ENCODE measurements at places on chromosomes 13 and 19.

GRCh38 chr13:67200605-67201004 lies 29.5 kb downstream of the PCDH9 start:
- no peak for DNase-seq

- DNase-seq = no peak
Observed at GRCh38 chr19:8221161-8221560, 12.0 kb downstream of the CERS4 start.

- no peak for DNase-seq
Observed at GRCh38 chr13:112453874-112454647, 77.9 kb downstream of the SPACA7 start.

- DNase-seq = no peak
Observed at GRCh38 chr19:814152-815078, 7.3 kb downstream of the PLPPR3 start.

GRCh38 chr13:95570016-95570415 lies 17.5 kb downstream of the CLDN10 start:
- no peak for DNase-seq

- no peak for DNase-seq
Observed at GRCh38 chr19:39304701-39305571, 8.7 kb downstream of the IFNL1 start.

DNA sequence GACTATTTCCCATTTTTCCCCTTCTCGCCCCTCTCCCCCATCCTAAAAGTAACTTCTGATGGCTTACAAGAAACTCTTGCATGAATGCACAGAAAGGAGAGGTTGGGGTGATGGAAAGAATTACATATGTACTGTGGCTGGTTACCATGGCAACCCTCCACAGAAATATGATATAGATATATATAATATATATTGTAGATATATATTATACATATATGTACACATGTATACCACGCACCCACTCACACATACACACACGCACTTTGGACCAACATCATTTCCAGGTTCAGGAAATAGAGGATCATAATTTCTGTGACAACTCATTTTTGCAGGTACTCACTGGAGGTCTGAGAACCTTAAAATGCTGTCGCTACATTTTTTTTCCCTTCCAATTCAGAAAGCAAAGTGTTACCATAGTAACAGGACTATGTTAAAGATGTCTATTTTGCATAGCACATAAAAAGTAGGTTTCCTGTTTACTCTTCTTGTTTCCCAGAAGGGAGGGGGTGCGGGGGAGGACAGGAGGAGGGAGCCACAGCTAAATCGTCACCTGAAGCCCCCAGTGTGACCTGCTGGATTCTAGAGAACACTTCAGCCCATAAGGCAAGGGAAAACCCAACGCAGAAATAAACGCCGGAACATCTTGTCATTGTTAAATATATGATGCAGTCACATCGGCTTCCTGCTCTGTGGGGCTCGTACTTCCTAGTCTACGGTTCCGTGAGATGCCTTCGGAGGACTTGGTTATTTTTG lies 44.7 kb downstream of the EFNB2 start:
- no peak for DNase-seq

- DNase-seq = no peak
Observed at GRCh38 chr13:68998056-68998455, 1109.6 kb upstream of the ATXN8OS start.

- DNase-seq = no peak
Observed at GRCh38 chr19:53545271-53546065, 7.5 kb downstream of the ZNF331 start.

DNA sequence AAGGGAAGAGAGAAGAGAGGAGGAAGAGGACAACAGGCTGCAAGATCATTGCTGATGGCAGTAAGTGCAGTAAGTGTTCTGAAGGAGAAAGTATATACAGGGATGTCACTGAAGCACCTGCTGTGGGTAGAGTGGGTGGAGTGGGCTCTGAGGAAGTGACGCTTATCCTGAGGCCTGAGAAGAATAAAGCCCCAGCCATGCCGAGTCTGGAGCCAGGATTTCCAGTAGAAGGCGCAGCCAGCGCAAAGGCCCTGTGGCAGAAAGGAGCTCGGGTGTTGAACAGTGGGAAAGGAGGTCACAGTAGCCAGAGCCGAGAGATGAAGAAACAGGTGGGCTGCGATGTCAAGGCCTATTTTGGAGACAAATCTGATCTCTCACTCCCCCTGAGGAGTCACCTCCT lies 31.8 kb upstream of the ADGRE5 start:
- DNase-seq = no peak

GRCh38 chr13:44317752-44318151 lies 55.9 kb upstream of the SERP2 start:
- DNase-seq = no peak

DNA sequence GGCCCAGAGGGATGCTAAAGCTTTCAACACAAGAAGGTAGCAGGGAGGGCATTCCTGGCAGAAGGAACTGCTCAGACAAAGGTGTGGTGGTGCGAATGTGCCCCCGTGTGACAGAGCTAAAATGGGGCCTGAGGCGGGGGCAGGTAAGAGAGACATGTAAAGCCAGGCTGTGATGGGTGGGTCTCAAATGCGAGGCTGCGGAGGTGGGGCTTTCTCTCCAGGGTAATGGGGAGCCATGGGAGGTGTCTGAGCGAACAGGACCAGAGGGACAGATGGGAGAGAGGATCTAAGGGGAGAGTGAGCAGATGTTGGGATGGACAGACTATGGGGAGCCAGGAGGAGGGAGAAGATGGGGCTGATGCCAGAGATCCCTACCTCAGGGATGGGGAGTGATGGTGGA lies 44.7 kb upstream of the NFIC start:
- no peak for DNase-seq

DNA sequence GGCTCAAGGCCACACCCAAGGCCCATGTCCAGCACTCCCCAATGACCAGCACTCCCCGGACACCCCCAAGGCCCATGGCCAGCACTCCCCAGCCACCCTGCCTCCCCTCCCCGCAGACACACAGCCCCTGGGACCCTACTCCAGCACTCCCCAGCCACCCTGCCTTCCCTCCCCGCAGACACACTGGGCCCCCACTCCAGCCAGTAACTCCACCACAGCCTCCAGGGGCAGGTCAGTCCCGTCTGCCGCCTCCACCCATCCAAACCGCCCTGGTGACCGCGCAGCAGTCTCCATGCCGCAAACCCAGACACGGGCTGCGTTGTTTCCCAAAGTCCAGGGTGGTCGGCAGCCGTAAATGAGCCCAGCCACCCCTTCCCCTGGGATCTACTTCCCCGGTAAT lies 70.7 kb downstream of the SPACA7 start:
- DNase-seq = no peak

DNA sequence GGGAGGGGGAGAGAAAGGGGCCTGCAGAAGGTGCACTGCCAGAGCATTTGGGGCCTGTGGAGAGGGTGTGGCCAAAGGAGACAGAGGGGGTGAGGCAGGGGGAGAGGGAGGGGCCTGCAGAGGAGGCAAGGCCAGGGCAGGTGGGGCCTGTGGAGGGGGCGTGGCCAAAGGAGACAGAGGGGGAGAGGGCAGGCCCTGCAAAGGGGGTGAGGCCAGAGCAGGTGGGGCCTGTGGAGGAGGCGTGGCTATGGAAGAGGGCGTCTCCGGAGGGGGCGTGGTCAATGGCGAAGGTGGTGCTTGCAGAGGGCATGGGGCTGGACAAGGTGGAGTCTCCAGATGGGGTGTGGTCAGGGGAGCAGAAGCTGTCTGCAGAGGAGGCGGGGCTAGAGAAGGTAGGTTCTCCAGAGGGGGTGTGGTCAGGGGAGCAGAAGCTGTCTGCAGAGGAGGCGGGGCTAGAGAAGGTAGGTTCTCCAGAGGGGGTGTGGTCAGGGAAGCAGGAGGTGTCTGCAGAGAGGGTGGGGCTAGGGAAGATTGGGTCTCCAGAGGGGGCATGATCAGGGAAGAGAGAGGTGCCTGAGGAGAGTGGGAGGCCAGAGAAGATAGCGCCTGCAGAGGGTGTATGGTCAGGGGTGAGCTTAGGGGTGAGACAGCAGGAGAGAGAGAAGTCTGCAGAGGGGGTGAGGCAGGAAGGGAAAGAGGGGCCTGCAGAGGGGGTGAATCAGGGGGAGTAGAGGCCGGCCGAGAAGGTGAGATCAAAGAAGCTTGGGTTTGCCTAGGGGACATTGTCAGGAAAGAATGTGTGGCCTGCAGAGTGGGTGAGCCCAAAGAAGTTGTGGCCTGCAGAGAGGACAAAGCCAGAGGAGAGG lies 3.4 kb downstream of the PRR36 start:
- DNase-seq = peak; percentile 30

DNA sequence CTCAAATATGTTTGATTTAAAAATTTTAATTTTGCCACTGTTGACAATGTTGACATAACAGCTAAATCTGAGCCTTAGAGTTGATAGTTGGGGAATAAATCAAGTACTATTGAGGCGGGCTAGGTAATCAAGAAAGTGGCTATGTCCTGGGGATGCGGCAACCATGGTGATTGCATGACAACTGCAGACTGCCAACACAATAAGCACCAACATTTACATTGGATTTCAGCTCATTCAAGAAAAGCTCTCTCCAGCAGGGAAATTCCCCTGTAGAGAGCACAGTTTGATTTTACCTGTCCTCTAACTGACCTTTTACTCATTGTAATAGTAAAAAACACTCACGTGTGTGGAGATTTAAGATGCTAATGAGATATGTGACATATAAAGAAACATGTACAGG lies 63.1 kb downstream of the ZNF100 start:
- no peak for DNase-seq

- no peak for DNase-seq
Observed at GRCh38 chr13:33520468-33520839, 234.9 kb upstream of the STARD13 start.

DNA sequence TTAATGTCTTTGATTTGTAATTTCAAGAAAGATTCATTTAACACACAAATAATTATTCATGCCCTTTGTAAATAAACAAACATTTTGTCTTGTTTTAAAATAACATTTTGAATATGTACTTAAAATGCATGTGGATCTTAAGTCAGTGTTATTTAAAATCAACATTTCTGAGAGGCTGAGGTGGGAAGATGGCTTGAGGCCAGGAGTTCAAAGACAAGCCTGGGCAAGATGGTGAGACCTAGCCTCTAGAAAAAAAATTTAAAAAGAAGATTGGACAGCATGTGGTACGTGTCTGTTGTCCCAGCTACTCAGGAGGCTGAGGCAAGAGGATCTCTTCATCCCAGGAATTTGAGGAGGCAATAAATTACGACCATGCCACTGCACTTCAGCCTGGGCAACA lies 1268.2 kb downstream of the SLITRK1 start:
- no peak for DNase-seq

- DNase-seq = no peak
Observed at GRCh38 chr13:47826471-47826870, 174.6 kb downstream of the SUCLA2 start.

GRCh38 chr13:110445183-110445582 lies 116.3 kb downstream of the RAB20 start:
- DNase-seq = no peak

- no peak for DNase-seq
Observed at GRCh38 chr13:47639738-47640447, 361.2 kb downstream of the SUCLA2 start.

- no peak for DNase-seq
Observed at GRCh38 chr13:85236413-85236812, 562.8 kb downstream of the SLITRK6 start.

DNA sequence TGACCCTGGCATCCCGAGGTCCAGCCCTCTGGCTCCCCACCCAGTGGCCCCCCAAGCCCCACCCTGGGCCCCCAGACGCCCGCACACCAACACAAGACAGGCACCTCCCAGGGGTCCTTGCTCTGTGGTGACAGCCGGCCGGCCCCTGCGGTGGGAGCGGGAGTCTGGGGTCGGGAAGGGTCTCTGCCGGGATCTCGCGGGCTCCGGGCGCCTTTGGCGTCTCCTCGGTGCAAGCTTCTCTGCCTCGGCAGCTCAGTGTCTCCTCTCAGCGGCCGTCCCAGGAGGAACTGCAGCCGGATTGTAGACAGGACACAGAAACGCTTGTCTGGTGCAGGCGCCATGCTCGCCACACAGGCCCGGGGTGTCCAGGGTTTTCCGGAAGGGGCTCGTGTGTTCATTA lies 43.7 kb downstream of the TMEM255B start:
- DNase-seq = no peak

DNA sequence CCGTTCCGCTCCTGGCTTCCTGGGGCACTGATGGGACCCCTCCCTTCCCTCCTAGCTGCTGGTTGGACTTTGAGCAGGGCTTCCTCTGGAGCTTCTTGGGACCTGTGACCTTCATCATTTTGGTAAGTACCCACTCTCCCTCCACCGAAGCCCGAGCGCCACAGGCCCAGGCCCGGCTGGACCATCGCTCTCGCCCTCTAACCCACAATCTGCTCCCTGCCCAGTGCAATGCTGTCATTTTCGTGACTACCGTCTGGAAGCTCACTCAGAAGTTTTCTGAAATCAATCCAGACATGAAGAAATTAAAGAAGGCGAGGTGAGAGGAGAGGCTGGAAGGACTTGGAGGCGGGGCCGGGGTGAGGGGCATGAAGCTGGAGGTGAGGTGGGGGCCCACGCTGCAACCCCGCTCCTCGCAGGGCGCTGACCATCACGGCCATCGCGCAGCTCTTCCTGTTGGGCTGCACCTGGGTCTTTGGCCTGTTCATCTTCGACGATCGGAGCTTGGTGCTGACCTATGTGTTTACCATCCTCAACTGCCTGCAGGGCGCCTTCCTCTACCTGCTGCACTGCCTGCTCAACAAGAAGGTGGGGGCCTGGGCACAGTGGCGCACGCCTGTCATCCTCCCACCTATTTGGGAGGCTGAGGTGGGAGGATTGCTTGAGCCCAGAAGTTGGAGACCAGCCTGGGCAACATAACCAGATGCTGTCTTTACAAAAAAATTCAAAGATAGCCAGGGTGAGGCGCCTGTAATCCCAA lies 12.3 kb downstream of the DDX39A start:
- DNase-seq = no peak

DNA sequence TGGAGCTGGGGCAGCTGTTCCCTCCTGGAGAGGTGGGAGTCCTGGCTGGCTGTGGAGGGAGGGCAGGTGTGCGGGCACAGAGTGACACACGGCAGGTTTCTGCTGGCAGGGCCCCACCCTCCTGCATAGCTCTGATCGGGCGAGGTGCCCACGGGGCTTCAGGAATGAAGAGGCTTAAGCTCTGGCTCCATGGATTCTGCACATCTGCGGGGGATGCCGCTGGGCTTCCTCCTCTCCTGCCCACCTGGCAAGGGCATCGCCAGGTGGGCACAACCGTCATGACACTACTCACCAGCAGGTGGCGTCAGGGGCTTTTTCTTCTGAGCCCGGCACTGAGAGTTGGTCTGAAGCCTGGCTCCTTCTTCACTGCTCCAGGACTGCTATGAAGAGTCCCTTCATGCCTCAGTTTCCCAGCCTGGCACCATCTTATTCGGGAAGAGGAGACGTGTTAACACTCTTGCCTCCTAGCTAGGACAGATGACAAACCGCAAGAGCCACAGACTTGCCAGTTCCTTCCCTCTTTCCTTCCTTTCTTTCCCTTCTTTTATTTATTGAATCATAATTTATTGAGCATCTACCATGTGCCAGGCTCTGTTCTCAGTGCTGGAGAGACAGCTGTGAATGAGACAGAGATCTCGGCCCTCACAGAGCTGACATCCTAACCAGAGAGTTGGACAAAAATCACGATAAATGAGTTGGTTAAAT lies 15.2 kb upstream of the PAK4 start:
- peak; percentile 35 for DNase-seq

DNA sequence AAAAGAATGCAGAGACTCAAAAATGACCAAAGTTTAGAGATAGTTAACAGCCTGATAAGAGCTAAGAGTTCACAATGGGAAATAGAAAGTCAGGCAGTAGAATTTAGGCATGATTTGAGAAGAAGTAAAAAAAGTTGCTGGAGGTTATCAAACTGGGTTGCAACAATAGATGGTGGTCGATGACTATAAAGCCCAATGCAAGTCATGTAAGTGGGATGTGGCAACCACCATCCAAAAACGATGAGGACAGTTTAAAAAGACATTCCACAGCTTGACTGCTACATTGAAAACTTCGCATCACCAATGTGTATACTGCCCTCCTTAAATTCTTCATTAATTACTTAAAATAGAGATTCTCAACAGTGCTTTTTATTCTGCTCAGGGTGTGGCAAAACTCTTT lies 19.7 kb downstream of the ELF1 start:
- DNase-seq = no peak

Data from NCI-H1930 (cell line).